ENCODE measurements at places on chromosomes 5 and 9. TPM values are rescaled to one million over a fixed set of nuclear protein-coding genes. Genes with fewer than 3 reads are reported as not detected.

The TAL2 gene
- total RNA-seq = not detected

GRCh38 chr5:117657541-117657940 is 1082.9 kb upstream of the SEMA6A start:
- no peak for DNase-seq

DNA sequence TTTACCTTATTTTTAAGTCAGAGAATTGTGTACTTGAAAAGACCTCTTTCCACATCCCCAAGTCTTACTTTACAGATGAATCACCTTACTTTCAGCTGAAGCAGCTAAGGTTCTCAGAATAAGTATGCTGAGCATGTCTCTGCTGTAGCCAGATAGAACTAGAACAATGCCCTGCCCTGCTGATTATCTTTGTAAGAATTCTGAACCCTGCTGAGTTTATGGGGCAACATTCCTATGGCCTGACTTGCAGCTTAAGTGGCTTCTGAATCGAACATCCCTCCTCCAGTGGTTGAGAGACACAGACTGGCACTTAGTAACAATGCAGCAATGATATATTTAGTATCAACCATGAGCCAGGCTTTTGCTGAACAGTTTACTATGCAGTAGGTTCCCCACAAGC is 592.0 kb upstream of the WWC1 start:
- no peak for DNase-seq

The IRGM gene
- total RNA-seq = 0.24 TPM

The CDX1 gene
- total RNA-seq = not detected
